ENCODE measurements at places on chromosomes 6 and 20.

DNA sequence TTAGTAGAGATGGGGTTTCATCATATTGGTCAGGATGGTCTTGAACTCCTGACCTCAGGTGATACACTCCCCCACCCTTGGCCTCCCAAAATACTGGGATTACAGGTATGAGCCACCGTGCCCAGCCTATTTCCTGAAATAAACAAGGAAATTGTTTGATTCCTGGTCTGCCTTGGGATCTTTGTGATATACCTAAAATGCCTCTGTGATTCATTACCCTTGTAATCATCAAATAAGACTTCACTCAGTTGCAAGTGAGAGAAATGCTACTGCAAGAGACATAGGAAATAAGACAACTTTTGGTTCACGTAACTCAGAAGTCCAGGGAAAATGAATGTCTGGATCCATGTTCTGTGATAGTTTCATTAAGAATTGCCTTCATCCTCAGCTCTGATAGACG, 173.2 kb upstream of the MARCKS start:
- DNase-seq: no peak

DNA sequence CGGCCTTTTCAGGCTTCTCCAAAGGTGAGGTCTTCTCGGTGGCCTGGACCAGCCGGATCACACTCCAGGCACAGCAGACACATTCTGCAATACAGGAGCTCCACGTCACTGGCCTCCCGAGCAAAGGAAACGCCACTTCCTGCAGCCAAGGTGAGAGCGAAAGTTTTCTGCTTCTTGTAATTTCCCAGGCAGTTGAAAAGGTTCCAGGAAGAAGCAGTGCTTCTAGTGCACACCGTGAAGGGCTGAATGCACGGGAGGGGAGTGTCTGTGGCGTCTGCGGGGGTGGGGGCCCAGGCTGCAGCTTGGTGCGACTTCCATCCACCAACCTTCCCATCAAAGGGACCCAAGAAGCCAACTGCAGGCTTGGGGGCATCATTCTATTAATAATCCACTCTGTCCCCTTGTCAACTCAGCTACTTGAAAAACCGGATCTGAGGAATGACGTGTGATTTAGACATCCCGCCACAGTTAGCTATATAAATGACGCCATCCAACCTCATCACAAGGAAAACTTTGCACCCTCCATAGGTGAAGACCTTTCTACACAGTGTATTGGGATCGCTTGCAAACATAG, 61.1 kb downstream of the NFATC2 start:
- no peak for DNase-seq

- DNase-seq: no peak
Measured at GRCh38 chr6:129041563-129041962, 158.6 kb downstream of the LAMA2 start.

DNA sequence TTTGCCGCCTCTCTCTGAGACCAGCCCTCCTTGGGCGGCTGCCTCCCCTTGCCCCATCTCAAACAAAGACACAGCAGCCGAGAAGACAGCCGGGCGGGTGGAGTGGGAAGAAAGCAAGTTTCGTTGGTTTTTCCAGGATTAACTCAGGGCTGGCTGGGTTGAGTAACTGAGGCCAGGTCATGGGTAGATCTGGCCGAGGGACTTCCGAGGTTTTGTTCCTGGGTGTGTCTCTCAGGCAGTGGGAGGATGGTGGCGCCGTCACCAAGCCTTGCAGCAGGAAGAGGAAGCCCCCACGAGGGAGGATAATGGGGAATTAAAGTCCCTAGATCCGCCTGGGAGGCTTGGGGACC, 167.2 kb downstream of the TTLL2 start:
- no peak for DNase-seq

- DNase-seq: no peak
Measured at GRCh38 chr6:122416825-122417224, 17.4 kb downstream of the HSF2 start.

DNA sequence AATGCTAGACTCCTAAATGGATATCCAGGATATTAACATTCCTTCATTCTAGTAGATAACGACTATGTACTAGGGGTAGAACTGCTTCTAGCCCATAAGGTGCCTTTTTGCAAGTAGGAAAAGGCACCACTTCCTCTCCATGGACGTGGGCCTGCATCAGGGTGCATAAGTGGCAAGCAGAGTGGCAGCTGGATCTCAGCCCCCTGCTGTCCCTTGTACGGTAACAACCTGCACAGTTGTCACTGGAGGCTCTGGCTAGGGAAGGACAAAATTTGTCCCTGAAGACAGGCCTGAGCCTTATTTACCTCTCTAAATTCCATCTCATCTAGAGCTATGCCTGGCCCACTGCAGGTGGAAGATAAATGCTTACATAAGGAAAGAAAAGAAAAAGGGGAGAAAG, 42.5 kb upstream of the SAYSD1 start:
- no peak for DNase-seq

DNA sequence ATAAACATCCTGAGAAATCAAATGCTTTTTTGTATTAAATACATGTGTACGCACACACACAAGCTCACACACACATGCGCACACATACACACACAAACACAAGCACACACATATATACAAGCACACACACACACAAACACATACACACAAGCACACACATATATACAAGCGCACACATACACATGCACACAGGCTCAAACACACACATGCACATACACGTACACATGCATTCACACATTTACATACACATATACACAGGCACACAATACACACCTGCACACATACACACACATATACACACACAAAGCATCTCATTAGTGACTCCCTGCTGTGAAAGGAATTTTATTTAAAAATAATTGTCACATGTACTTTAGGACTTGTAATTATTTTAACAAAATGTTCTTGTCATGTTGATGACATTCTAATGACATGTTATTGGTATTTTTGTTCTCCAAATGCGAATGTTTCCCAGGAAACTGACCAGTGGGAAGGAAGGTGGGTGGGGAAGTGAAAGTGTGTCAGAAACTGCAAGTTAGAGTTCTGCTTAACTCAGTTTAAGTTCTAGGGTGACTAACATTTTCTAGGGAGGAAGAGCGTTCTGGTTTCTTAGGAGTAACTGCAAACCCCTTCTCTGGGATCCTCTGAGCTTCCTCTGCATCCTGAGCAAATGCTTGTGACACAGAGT, 113.9 kb upstream of the ZNF217 start:
- no peak for DNase-seq

DNA sequence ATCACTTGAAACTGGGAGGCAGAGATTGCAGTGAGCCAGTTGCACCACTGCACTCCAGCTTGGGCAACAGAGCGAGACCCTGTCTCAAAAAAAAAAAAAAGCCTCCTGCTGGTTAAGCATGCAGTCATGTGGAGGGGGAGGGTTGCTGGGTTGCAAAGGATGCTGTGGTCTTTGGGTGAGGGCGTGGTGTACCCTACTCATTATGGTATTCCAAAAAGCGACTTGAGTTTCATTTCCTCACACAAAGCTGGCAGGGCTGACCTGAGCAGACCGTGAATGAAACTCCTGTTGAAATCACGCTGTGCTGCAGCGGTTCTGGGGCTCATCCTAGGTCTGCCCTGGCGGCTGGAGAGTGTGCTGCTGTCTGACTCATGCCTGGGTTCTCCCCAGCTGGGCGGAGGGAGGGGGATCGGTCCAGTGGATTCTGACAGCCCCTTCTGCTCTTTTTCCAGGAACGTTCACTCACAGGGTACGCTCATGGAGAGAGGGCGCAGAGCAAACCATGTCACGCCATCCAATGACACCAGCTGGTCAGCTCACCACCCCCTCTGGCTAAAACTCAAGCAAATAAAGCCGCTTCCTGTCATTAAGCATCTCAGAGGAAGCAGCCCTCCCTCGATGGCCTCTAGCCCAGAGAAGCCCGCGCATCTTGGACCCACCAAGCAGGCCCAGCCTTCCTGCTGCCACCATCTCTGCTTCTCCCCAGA, 166.2 kb downstream of the SCML4 start:
- DNase-seq: peak; percentile 78

- no peak for DNase-seq
Measured at GRCh38 chr20:33654680-33655161, 7.4 kb upstream of the C20orf144 start.

GRCh38 chr20:10558635-10559187, 115.1 kb downstream of the JAG1 start:
- no peak for DNase-seq

GRCh38 chr6:8181160-8181881, 79.0 kb upstream of the EEF1E1 start:
- no peak for DNase-seq

- DNase-seq: no peak
Measured at GRCh38 chr6:44275749-44276648, 5.7 kb downstream of the TMEM151B start.

DNA sequence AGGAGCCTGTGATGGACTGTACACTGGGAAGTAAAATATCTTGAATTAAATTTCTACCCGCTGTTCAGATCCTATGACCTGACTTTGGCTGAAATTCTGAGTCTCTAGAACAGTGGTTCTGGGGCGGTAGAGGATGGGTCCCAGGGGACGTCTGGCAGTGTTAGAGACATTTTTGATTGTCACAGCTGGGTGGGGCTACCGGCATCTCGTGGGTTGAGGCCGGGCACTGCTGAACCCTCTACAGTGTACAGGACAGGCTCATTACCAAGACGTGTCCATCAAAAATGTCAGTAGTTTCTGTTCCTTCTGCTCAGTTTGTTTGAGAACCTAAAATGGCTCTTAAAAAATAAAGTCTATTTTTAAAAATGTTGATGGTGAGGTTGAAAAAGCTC, 11.5 kb upstream of the RPS6KA2 start:
- no peak for DNase-seq
